ENCODE measurements at places on chromosomes 6 and 20.
A peak's percentile ranks its signal among the peaks of the same experiment; 100 is the strongest.

GRCh38 chr20:63457737-63458136 is 14.7 kb downstream of the KCNQ2 start:
- DNase-seq: no peak

- DNase-seq: no peak
Observed at GRCh38 chr6:20777801-20778200, 243.5 kb downstream of the CDKAL1 start.

- DNase-seq: peak; percentile 94
Observed at GRCh38 chr6:26216886-26217713, 129.9 kb downstream of the HFE start.

GRCh38 chr20:54061101-54061881 is 9.1 kb downstream of the BCAS1 start:
- no peak for DNase-seq

DNA sequence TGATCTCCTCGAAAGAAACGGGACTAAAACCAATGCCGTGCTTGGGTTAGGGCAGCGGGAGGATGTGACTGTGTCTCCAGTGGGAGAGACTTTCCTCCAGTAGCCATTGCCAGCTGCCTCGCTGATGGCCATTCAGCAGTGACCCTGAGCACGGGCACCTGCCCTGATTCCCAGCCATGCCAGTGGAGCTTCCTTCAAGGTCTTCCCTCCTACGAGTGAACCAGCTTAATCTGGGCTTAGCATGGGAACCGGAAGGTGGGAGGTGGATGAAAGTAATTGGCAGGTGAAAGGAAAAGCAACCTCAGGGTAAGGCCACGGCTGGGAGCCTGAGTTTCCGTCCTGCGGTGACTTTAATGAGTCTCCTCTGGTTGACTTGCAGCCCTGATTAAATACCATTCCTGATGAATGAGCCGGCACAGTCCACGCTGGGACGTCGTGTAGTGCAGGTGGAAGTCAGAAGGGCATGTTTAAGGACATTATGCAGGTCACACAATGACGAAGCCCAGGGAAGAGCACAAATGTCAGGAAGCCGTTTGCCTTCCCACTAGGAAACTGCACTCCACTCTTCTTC is 813.5 kb downstream of the QKI start:
- no peak for DNase-seq

- DNase-seq: no peak
Observed at GRCh38 chr6:168025831-168026710, 28.6 kb downstream of the KIF25 start.

DNA sequence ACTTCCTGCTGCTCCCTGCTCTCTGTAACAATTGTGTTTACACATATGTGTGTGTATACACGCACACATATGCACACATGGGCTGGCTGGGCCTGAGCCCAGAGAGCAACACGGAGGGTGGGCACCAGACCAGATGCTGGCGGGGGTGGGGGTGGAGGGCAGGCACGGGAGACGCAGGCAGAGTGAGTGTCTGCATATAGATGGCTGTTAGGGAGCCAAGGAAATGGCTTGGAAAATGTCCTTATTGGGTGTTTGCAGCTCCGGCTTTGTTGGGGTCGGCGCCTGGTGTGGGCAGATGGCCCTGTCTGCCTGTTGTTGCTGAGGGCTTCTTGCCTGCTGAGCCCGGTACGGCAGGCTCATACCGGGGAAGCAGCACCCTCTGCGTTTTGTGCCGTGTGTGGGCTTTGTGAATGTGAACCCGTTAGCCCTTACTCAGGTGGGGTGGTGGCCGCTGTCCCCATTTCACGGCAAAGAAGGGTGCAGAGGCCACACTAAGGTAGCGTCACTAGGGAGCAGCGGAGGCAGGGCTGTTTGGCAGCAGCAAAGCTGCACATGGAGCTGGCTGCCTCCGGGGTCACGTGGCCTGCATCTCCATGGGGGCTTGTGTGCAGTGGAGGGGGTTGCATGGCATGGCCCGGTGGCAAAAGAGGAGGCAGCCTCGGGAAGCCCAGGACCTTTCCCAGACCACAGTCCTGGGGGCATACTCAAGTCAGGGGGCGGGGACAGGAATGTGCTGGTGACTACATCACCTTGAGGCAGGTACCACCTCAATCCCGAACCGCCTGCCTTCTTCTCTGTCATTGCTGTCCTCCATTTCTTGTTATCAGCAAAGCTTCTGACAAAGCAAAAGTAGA is 47.4 kb upstream of the SRF start:
- peak; percentile 63 for DNase-seq

DNA sequence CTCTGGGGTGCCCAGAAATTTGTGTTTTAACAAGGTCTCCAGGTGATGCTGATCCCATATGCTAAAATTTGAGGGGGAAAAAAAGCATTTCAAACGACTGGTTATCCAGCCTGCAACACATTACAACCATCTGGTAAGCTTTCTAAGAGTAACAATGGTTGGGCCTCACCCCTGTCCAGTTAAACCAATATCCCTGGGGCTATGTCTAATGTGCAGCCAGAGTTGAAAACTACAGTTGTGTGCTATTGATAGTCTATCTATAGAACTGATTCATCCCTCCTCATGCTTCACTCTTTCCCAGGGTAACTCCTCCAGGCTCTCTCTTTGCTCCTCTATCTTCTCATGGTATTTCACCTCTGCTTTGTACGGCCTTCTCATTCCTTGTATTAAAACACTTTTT is 458.3 kb downstream of the MMUT start:
- DNase-seq: no peak

DNA sequence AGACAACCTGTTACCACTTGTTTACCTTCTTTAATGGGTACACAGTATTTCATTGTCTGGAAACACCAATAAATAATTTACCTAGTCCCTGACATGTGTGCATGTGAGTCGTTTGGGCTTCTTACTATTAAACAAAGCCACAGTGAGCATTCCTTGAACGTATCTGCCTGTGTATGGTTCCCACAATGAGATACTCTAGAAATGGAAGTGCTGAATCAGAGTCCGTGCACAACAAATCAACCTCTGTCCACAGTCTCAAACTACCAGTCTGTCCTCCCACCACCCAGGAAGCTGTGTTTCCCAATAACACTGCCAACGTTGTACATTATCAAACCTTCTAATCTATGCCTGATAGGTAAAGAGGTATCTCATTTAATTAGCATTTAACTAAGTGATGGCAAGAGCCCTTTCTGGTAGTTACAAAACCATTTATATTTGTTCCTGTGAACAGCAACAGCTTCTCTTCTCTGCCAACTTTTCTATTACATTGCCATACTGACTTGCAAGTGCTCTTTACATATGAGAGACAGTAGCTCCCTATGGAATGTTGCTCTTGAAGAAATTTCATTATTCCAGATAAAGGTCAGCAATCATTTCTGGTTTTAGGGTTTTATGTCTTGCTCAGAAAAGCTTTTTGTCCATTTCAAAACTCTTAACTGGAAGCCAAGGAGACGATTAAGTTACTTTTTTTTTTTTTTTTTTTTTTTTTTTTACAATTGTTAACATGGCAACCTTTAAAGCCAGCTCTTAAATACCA is 14.7 kb downstream of the JAG1 start:
- no peak for DNase-seq

DNA sequence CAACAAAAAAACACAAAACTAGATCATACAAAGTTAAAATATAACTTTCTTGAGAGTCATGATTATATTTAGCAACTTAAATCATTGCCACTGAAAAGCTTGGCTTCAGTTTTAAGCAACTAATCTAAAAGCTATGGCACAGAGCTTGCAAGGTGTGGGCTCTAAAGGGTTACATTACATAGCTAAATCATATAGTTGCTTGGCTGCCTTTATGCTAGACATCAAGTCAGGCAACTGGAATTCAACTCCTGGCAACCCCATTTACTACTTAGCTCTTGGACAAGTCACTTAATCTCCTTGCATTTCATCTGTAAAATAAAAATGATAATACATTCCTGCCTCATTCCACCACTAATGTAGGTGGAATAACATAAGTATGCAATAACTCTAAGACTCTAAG is 40.9 kb upstream of the GCM1 start:
- DNase-seq: no peak

DNA sequence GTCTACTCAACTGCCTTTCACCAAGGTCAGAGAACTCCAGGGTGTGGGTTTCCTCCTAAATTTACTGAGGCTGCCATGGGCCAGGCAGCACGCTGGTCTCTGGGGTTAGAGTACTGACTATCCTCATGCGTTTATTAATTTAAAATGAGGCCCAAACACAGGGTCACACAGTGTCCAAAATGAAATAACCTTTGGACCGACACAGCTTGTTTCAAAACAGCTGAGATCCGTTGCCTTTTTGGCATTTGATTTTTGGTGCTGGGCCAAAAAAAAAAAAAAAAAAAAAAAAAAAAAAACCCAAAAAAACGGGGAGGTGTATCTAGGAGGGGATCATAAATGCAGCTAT is 14.6 kb upstream of the TOX2 start:
- DNase-seq: no peak

DNA sequence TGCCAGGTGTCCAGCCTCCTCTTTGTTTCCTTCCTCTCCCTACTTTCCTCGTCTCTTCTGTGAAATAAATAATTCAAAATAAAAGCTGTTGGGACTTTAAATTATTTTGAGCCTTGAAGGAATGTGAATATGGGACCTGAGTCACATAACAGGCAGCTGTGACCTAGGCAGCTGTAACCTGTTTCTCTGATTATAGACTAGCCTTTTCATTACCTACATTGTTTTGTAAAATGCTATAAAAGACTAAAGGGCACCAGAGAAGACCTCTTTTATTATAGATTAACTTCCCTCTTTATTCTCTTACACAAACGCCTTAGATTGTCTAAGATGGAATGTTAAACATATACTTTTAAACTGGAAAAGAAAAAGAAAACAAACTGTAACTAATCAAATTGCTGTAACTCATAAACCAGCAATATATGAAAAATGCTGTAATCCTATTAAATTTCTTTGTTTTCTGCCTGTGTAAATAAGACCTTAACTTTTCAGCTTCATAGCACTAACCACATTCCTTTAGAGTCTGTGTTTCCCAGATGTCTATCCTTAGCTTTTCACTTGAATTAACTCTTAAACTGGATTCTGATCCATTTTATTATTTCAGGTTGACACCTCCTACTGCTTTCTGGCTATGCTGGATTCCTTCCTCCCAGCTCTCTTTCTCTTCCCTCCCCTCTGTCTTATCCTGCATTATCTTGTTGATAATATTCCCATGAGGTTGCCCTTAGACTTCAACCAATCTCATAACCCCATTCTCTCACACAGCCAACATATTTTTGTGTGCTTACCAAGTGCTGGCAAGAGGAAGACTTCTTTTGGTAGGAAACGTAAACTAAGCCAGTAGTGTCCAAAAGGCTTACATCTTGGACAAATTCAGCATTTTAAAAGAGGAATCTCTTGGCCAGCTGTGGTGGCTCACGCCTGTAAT is 69.2 kb downstream of the TPD52L1 start:
- DNase-seq: no peak

GRCh38 chr6:128397996-128398395 is 122.4 kb downstream of the PTPRK start:
- no peak for DNase-seq

- peak; percentile 72 for DNase-seq
Observed at GRCh38 chr6:10163203-10163962, 251.5 kb downstream of the TFAP2A start.

GRCh38 chr20:24615353-24615752 is 145.9 kb downstream of the SYNDIG1 start:
- no peak for DNase-seq

DNA sequence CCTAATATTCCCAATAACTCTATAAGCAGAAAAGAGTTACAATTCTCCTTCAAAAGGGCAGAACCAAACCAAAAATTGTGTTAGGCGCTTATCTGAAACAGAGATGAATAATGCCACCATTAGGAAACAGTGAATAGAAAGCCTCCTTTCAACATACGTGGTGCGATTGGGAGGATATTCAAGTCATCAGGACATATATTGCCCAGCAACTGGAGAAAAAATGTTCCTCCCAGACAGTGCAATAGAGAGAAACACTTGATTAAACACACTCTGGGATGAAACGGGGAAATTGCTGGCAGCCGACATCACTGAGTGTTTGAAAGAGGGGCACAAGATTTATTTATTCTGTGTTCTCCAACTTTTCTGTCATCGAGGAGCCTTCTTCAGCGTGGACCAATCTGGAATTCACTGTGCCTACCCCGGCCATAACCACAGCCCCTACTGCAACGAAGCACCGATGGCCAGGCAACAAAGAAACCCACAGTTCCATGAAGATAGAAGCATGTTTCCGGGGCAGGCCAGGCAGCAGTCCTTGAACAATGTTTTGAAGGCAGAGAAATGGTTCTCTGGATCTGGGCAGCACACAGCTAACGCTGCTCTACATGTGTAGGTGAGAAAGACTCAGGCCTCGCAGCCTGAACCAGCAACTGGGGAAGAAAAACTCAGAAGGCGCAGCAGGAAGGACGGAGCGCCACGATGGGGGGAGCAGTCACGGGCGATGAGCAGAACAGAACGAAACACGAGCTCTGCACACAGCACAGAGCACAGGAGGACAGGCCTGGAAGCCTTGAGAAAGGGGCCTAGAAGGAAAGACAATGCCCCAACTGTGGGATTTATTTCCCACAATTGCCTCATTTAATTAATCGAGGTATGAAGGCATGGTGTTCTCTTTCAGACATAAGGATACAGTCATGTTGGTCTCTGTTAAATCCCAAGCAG is 234.2 kb upstream of the FOXQ1 start:
- no peak for DNase-seq

DNA sequence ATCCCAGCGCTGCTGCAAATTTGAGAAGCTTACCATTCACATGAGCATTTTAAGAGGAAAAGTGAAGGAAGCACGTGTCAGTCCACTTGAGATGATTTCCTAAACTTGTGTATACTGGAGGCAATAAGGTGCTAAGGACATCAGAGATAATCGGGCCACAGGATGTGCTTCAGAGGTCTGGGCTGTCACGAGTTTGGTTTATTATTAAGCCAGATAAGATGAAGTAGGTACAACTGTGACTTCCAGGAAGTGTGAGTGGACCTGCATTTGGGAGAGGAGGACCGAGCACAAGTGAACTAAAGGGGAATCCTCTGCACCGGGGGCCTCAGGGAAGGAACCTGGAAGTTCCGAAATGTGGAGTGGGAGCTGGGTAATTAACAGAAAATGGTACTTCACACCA is 1.4 kb downstream of the SAMD5 start:
- peak; percentile 19 for DNase-seq

GRCh38 chr20:59221049-59221706 is 57.6 kb downstream of the ZNF831 start:
- peak; percentile 38 for DNase-seq

DNA sequence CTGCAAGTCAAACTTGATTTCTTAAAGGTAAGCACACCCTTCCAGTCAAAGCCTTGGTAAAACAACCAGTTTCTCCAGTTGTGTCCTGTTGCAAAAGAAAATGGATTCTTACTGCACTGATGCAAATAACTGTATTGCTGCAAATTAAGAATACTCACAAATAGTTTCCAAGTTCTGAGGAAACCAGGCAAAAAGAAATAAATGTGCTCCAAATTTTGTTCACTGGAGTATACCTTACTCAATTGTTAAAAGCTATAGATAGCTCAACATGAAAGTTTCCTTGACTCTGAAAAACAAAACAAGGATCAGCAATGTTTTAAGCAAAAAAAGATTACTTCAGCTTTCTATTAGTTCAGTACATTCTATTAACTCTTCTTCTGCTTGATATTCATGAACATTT is 75.2 kb downstream of the SLC16A10 start:
- no peak for DNase-seq

- peak; percentile 76 for DNase-seq
Observed at GRCh38 chr6:118739696-118740353, 88.4 kb upstream of the CEP85L start.
